ENCODE measurements at places on chromosomes 13 and 19.

GRCh38 chr13:95003019-95003813 is 290.9 kb upstream of the SOX21 start:
- DNase-seq = no peak

- DNase-seq = no peak
Observed at GRCh38 chr19:4388337-4389063, 11.8 kb downstream of the SH3GL1 start.

DNA sequence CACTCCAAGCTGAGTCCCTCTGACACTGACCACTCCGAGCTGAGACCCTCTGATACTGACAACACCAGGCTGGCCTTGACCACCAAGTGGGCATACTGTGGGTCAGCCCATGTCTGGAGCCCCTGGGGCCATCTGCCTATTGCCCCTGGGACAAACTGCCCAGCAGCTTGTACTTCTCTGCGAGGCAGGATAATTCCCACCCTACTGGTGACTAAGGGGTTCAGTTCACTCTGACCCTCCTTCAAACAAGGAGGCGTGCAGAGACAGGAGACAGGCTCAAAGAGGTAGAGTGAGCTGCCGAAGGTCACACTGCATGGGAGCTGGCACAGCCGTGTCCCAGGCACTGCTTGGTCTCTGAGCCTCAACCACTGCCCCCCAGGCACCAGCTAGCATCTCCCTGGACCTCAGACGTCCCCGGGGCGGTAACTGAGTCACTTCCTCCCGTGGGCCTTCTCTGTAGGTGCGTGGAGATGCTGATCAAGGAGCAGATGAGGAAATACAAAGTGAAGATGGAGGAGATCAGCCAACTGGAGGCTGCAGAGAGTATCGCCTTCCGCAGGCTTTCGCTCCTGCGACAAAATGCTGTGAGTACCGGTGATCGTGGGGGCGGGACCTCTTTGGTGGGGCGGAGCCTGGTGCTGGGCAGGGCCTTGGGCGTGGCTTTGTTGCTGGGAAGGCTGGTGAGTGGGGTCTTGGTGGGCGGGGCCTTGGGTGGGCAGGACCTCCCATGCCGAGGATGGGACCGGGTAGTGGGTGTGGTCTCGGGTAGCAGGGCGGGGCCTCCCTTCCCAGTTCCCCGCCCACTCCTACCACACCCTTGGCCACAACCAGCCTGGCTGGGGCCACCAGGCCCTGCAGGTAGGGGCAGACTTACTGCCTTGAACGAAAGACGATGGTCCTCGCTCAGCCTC is 5.8 kb upstream of the USE1 start:
- DNase-seq = no peak

DNA sequence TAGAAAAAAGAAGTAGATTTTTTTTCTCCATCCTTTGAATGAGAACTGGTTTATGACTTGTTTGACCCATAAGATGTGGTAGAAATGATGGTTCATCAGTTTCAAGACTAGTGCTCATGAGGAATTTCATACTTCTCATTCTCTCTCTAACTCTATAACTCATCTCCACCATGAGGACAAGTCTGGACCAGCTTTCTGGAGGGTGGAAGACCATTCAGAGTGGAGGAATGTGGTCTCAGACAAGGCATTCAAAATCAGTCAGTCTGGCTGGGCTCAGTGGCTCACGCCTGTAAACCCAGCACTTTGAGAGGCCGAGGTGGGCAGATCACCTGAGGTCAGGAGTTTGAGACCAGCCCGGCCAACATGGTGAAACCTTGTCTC is 3.5 kb upstream of the EID2 start:
- no peak for DNase-seq

DNA sequence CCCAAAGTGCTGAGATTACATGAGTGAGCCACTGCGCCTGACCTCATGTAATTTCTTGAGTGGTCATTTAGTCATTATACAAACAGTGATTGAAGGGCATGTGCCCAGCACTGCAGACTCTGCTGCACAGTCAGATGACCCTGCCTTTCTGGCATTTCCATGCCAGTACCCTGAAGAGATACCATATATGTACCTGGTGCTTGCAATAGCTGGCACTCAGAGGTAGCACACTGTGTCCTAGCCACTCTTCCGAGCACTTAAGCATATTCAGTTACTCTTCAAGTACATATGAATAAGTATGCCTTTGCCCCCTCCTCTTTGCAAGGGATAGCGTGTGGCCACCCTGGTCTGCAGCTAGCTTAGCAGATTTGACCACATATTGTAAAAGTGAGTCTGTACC is 15.5 kb downstream of the STX10 start:
- DNase-seq = no peak
